Osteoblast (primary cell): ENCODE measurements at places on chromosomes 5 and 9. TPM values are rescaled to one million over a fixed set of nuclear protein-coding genes. Genes with fewer than 3 reads are reported as not detected.

Gene COL23A1
- under 0.01 TPM in 1 of 2 replicates, not detected in the other for total RNA-seq

Gene TAF1L
- total RNA-seq: not detected in 2 replicates

Gene TPM2
- 911 and 946 TPM in 2 replicates for total RNA-seq

Gene POC5
- total RNA-seq: 10.9 and 12.7 TPM in 2 replicates

Gene AKNA
- 24.8 and 27.9 TPM in 2 replicates for total RNA-seq

Gene HTR1A
- total RNA-seq: not detected in 2 replicates

Gene FAM219A
- 8.5 and 9.4 TPM in 2 replicates for total RNA-seq

Gene BAAT
- total RNA-seq: under 0.01 TPM in 1 of 2 replicates, not detected in the other

Gene MYOT
- total RNA-seq: not detected in 2 replicates

Gene TSTD2
- 16.3 and 19.4 TPM in 2 replicates for total RNA-seq

Gene TSSK1B
- 0.72 and 0.88 TPM in 2 replicates for total RNA-seq

Gene FBP2
- not detected in 2 replicates for total RNA-seq

Gene SPATA6L
- 0.72 and 1.2 TPM in 2 replicates for total RNA-seq

Gene ECM2
- 55.4 and 62.2 TPM in 2 replicates for total RNA-seq

Gene LCN9
- not detected in 2 replicates for total RNA-seq

Gene FOXD4
- 0.29 and 0.36 TPM in 2 replicates for total RNA-seq

Gene PTGDS
- 37.4 and 57.9 TPM in 2 replicates for total RNA-seq

Gene C9orf50
- under 0.01 and 0.36 TPM in 2 replicates for total RNA-seq

Gene CFAP77
- 0.29 and 0.36 TPM in 2 replicates for total RNA-seq

Gene GARIN3
- not detected in 2 replicates for total RNA-seq

Gene TNFSF15
- total RNA-seq: under 0.01 and 0.29 TPM in 2 replicates

Gene ESM1
- 1.8 and 2.9 TPM in 2 replicates for total RNA-seq

Gene TEX48
- total RNA-seq: not detected in 2 replicates

Gene INSL6
- not detected in 2 replicates for total RNA-seq

Gene PAPPA
- 56.5 and 86.9 TPM in 2 replicates for total RNA-seq

Gene CFAP157
- not detected in 2 replicates for total RNA-seq

Gene ZNF658
- total RNA-seq: 5.8 and 7.4 TPM in 2 replicates

Gene GPR21
- 1.4 and 2.7 TPM in 2 replicates for total RNA-seq

Gene HRH2
- 0.36 and 0.59 TPM in 2 replicates for total RNA-seq

Gene MARVELD2
- total RNA-seq: 7.7 and 9.4 TPM in 2 replicates

Gene SMIM33
- not detected in 2 replicates for total RNA-seq
